ENCODE measurements at places on chromosomes 1 and 21. TPM values are rescaled to one million over a fixed set of nuclear protein-coding genes. Genes with fewer than 3 reads are reported as not detected.

DNA sequence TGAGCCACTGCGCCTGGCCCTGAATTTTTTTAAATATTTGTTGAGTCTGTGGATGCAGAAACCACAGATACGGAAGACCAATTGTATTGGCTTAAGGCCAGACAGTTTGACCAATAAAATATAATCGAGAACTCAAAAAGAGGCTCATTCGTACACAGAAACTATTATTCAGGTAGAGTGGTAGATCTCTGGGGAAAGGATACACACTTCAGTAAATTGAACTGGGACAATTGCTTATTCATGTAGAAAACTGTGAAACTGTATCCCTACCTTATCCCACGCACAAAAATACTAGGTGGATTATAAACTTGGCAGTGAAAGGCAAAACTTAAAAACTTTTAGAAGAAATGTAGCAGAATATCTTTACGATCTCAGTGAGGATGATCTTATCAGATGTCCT, 25.0 kb upstream of the SHE start:
- no peak for DNase-seq
- no peaks in the 10 kb centered on the region for H3K27me3 ChIP-seq
- H3K4me1 ChIP-seq, result no peaks in the 10 kb centered on the region
- no peak overlapping the region for H3K4me3 ChIP-seq
- H3K36me3 ChIP-seq, result no peaks in the 10 kb centered on the region

DNA sequence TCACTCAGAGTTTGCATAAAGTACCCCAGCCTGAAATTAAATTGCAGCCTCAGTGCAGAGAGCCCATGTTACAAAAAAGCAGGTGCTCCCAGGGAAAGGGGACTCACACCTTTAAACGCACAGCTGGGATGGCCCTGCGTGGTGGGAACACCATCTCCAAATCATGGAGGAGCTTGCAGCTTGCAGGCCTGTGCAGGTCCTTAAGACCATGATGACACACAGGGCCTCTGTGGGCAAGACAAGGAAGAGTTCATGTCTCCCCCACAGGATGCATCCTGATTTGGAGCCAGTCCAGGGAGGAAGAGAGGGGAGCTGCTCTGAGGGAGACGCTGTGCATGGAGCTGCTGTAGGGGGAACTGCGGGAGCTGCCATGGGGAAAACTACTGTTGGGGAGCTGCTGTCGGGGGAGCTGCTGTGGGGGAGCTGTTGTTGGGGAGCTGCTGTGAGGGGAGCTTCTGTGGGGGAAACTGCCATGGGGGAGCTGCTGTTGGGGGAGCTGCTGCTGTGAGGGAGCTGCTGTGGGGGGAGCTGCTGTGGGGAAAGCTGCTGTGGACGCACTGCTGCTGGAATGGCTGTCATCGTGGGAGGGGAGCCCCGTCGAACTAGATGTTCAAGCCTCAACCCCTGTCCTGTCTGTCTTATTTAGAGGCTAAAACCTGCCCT, 113.9 kb downstream of the MATN1 start:
- H3K27me3 ChIP-seq, result no peaks in the 10 kb centered on the region
- no peaks in the 10 kb centered on the region for H3K36me3 ChIP-seq
- no peak for DNase-seq
- H3K4me3 ChIP-seq, result no peak overlapping the region
- no peak overlapping the region for H3K27ac ChIP-seq

DNA sequence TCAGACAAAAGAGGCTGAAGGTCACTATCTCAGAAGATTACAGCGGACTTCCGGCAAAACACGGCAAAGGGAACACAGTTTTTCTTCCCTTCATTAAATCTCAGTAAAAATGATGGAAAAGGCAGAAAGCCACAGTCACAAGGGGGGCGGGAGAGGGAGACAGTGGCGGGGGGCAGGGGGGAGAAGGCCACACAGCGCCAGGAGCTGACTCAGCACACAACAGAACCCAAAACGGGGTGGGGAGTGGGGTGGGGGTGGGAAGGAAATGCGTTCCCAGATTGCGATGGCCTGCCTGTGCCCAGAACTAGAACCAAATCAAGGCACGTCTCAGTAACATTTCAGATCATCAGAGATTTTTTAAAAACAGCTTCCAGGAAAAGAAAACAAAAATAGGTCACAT, 13.4 kb downstream of the CFAP74 start:
- no peaks in the 10 kb centered on the region for H3K36me3 ChIP-seq
- H3K27me3 ChIP-seq, result no peaks in the 10 kb centered on the region
- DNase-seq, result no peak
- H3K27ac ChIP-seq, result no peak overlapping the region

GRCh38 chr1:28865997-28866650, 48.2 kb upstream of the EPB41 start:
- H3K27me3 ChIP-seq, result no peaks in the 10 kb centered on the region
- no peaks in the 10 kb centered on the region for H3K4me1 ChIP-seq
- H3K27ac ChIP-seq, result no peak overlapping the region

- H3K4me1 ChIP-seq, result no peaks in the 10 kb centered on the region
- H3K4me3 ChIP-seq, result no peak overlapping the region
- H3K27ac ChIP-seq, result no peak overlapping the region
- DNase-seq, result no peak
Measured at GRCh38 chr1:243529512-243529911, 273.7 kb downstream of the SDCCAG8 start.

GRCh38 chr1:212234431-212235395, 50.5 kb upstream of the PPP2R5A start:
- no peaks in the 10 kb centered on the region for H3K4me1 ChIP-seq
- no peaks in the 10 kb centered on the region for H3K36me3 ChIP-seq
- DNase-seq, result no peak
- H3K27ac ChIP-seq, result no peak overlapping the region
- no peak overlapping the region for H3K4me3 ChIP-seq

DNA sequence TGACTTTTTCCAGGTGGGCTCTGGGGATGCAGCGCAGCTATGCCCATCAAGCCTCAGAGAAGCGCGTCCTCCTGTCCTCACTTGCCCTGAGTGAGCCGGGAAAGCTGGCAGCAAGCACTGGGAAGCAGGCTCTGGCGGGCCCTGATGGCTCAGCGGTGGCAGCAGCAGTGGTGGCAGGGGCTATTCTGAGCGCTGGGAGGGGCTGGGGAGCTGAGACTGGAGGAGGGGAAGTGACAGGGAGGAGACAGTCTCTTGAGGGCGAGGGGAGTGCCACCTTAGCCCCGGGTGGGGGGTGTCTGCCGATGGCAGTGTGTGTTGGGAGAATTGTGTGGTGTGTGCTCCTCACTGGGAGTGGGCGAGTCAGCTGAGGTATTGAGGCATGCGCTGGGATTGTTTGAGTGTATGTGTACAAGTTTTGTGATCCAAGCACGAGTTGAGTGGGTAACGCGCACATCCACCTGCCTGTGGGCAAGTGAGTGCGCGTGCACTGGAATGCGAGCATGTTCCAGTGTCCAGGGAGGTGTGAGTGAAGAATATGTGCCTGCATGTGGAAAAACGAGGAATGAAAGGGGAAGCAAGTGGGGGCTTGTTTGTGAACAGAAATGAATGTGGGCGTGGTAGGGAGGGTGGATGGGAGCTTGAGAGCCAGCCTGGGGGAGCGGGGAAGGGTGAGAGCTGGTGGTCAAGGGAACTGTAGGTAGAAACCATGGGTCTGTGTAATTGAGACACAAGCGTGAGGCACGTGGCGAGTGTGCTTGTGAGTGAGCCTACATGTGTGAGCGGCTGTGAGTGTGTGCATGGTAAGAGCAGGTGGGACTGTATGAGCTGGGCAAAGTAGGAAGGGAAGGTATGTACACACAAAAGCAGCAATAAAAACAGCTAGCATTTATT, 2.9 kb upstream of the FOXO6 start:
- H3K36me3 ChIP-seq, result no peaks in the 10 kb centered on the region
- no peak overlapping the region for H3K4me3 ChIP-seq
- H3K4me1 ChIP-seq, result no peaks in the 10 kb centered on the region
- H3K27me3 ChIP-seq, result peaks cover 15% of the 10 kb centered on the region
- H3K27ac ChIP-seq, result no peak overlapping the region

MATN1 gene
- not detected for total RNA-seq

B4GALT3 gene
- total RNA-seq, result 33.1 TPM

All from H9 (cell line).